ENCODE measurements at places on chromosomes 3 and 15.

GRCh38 chr15:77421370-77421700 is 647 bp downstream of the HMG20A start:
- no peak for DNase-seq

- DNase-seq = no peak
Measured at GRCh38 chr15:62112081-62112480, 45.3 kb downstream of the C2CD4A start.

GRCh38 chr3:184238246-184238818 is 8.9 kb downstream of the VWA5B2 start:
- DNase-seq = no peak

- DNase-seq = no peak
Measured at GRCh38 chr15:78850352-78850751, 22.3 kb upstream of the MORF4L1 start.

- no peak for DNase-seq
Measured at GRCh38 chr3:128878556-128879124, 780 bp upstream of the ACAD9 start.

DNA sequence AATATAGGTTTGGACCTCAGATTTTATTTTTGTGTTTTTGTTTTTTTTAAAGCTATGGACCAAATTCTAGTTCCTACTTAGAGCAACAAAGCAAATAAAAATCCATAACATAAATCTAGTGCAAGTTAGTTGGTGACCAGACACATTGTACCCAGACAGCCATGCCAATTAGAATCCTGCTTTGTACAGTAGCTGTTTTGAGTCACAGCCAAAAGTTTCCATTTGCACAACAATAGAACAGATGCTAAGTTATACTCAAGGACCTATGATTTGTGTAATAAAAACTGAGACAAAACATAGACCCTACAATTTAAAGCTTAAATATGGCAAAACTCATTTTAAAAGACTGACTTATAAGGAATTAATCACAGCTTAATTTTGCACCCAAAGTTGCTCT is 513.1 kb upstream of the CBLB start:
- no peak for DNase-seq

DNA sequence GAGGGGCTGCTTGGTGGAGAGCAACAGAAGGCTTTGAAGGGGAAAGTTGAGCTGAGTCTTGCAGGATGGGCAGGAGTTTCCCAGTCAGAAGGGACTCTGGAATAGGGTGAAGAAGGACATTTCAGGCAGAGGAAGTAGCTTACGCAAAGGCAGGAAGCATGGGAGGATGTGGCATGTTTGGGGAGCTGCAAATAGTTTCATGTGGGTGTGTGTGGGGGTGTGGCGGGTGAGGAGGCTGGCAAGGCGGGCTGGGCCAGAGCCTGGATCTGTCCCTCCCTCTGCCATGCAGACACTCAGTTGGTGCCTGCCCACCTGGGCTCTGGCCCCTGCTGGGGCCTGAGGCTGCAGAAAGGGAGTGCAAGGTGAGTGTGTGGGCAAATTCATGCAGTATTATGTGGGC is 10.4 kb downstream of the TEX264 start:
- DNase-seq = no peak

- DNase-seq = no peak
Measured at GRCh38 chr3:126354776-126355175, 2.4 kb downstream of the KLF15 start.

GRCh38 chr3:128496602-128497304 is 3.8 kb upstream of the GATA2 start:
- no peak for DNase-seq

- no peak for DNase-seq
Measured at GRCh38 chr15:89383365-89384175, 48.9 kb upstream of the POLG start.

DNA sequence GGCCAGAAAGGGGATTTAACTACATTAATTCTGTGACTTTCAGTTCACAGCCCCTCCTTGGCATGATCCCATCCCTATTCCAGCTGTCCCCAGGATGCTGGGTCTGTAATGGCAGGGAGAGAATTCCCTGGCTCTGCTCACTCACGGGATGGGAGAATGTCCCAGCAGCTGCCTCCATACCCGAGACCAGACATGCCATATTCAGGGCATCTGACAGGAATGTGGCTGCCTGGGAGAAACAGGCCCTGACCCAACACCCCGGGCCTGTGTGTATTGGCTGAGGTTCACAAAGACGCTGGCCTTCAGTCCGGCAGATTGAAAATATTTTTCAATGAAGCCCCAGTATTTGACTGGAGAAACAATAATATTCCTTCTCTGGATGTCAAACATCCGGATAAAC is 83.6 kb upstream of the SMAD3 start:
- no peak for DNase-seq

GRCh38 chr3:66115858-66116654 is 77.3 kb upstream of the MAGI1 start:
- DNase-seq = no peak

DNA sequence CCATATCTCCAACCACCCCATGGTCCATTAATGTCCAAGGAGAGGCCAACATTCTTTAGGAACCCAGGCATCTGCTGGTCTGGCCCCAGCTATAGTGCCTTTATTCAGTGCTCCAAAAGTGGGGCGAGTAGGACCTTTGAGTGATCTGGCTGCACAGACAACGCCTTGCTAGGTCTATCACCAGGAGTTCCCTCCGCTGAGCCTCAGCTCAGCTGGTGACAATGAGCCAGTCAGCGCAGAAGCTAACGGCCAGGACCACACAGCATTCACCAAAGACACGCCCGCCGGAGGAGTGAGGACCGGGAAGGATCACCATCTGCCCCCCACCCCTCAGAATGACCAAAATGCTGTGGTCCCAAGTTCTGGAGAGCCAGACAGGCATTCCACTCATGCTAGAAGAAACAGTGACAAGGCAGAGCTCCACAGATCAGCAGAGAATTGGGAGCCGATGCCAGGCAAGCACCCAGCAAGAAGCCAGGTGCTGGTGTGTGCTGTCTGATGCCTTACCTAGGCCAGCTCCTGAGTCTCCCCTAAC is 19.0 kb downstream of the TBC1D2B start:
- no peak for DNase-seq

DNA sequence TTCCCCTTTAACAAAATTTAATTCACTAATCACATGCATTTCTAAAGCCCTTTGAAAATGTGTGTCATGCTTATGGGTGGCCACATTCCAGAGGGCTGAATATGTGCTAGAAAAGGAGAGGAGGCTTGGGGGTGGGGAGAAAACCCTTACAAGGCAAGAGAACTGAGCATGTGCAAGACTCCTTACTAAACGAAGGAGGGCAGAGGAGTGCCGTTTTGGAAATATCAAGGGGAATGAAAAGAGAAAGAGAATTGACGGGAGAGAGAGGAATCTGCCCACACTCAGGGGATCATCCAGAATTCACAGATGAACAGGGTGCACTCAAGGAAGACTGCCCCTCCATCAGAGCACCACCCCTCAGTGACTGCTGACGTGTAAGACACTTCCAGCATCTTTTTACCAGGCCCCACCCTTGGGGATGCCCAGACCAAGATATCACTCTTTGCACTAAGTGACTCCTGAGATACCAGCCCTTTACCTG is 37.9 kb upstream of the TSC22D2 start:
- no peak for DNase-seq

DNA sequence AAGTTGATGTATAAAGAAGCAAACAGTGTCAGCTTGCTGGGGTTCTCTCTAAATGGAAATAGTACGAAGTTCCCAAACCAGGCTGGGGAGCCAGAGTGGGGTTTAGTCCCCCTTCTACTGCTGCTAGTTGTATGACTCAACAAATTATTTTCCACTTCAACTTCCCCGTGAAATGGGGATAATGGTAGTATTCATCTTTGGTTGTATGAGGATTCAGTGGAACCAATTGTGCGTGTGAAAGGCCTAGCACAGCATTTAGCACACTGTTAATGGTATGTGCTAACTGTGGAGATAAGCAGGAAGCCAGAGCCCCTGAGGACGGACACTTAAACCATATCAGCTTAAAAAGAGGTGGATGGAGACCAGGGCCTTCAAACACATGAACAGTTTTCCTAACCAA is 4.2 kb downstream of the SORD start:
- DNase-seq = no peak

GRCh38 chr3:192843723-192844485 is 73.8 kb downstream of the MB21D2 start:
- no peak for DNase-seq

- no peak for DNase-seq
Measured at GRCh38 chr3:185021256-185021655, 131.6 kb downstream of the C3orf70 start.

DNA sequence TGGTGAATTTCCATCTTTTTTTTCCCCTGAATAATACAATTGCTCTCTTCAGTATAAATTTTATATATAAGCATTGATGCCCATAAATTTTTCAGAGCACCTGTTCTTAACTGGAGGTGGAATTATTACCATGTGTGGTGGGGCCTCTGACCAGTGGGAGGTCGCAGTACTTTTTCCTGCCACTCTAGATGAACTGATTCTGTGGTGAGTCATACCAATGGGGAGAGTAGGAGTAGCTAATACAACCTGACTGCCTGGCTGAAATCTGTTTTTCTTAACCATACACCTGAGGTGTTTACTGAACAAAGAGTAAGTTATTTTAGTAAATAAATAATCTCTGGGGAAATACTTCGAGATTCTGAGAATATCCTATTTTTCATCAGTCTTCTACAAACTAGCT is 67.2 kb downstream of the UNC13C start:
- no peak for DNase-seq

DNA sequence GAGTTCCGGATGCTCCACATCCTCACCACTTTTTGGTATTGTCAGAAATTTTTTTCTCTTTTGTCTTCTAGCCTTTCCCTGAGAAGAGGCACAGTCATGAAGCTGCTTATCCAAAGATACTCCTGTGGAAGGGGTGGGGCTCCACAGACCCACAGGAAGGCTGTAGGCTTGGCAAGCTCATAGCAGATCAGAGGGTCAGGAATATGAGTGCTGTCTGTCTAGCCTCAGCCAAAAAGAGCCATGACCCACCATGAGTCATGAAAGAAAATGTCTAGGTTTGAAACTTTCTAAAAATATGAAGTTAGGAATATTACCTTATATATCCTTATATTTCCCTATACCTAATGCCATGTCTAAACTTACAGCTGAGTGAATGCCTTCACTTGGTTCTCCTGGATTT is 118.2 kb upstream of the THBS1 start:
- DNase-seq = no peak

- DNase-seq = no peak
Measured at GRCh38 chr3:27079427-27080257, 289.5 kb downstream of the NEK10 start.

DNA sequence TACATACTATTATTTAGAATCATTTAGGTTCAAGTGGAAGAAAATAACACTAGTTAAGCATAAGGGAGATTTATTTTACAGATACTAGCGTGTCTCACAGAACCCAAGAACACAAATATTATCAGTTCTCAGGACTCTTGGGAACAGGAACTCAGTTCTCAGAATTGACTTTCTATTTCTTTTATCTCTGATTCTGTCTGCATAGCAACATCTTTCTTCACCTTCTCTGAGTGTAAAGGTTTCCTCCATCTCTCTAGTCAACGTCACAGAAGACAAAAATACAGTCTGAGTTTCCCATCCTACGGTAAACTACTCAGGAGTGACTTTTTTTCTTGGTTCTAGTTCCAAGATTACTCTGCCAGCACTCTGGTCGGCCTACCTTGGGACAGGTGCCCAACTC is 220.0 kb downstream of the SV2B start:
- no peak for DNase-seq

DNA sequence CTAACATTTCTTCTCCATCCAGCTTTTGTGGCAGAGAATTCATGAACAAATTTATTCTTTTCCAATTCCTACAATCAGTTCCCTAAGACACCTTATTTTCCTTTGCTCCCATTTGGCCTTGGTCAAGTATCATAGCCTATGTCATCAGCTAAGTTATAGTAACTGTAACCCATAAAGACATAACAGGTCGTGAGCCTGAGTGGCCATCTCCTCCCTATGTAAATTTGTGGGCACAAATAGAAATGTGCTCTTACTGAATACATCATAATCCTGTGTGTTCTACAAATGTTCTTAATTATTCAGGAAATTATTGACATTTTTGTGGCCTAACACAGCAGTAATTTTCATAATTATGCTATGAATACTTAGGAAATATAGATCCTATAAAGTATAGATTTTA is 108.9 kb upstream of the ZNF717 start:
- DNase-seq = no peak

- DNase-seq = no peak
Measured at GRCh38 chr15:97301166-97301565, 659.3 kb upstream of the ARRDC4 start.

- DNase-seq = no peak
Measured at GRCh38 chr3:58688574-58688973, 22.0 kb upstream of the FAM3D start.

- no peak for DNase-seq
Measured at GRCh38 chr3:114804099-114804498, 343.0 kb downstream of the ZBTB20 start.

DNA sequence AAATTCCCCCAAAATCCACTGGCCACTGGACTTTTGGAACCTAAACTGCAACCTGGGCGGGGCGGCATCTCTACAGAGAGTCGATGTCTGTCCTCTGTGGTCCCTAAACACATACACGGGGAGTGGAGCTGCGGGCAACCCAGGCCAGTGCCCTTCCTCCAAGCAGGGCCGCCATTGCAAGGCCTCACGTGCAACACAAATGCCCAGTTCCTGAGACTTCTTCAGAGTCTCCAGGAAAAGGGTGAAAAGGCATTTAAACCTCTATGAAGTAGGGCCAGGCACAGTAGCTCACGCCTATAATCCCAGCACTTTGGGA is 4.9 kb downstream of the MUC4 start:
- no peak for DNase-seq

DNA sequence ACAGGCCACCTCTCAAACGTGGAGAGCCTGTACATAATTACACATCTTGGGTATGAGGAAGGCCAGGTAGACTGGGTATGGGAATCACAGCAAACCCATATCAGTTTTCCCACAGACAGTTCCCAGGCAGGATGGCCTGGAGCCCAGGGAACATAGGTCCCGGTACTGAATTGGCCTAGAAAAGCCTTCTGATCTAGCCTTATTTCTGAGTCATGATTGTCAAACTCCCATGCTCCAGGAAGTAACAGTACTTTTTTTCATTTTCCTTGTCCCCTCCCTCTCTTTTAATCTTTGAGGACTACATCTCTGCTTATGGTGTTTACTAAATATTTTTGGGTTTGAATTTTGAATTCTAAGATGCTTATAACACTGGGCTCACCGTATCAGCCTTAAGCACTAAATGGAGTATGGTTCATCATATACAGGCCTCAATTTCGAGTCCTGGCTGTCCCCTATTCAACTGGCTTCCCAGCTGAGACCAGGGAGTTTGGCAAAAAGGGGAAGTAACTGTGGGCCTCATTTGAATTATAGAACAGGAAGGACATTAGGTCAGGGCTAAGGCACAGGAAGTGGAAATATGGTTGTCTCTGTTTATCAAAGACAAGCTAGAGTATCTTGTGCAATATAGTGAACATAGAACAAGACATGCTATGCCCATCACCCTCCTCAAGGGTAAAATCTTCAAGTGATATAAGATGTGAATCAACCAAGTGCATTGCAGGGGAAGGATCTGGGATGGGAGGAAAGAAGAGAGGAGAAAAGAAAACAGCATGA is 494.6 kb downstream of the NTRK3 start:
- DNase-seq = no peak

All from stimulated activated CD8-positive, alpha-beta memory T cell treated with anti-CD3 and anti-CD28 coated beads, Interleukin-4, amount 100 ng/mL, for 1 hour (primary cell).